ENCODE measurements at places on chromosomes 2 and 18.
A peak's percentile ranks its signal among the peaks of the same experiment; 100 is the strongest.

DNA sequence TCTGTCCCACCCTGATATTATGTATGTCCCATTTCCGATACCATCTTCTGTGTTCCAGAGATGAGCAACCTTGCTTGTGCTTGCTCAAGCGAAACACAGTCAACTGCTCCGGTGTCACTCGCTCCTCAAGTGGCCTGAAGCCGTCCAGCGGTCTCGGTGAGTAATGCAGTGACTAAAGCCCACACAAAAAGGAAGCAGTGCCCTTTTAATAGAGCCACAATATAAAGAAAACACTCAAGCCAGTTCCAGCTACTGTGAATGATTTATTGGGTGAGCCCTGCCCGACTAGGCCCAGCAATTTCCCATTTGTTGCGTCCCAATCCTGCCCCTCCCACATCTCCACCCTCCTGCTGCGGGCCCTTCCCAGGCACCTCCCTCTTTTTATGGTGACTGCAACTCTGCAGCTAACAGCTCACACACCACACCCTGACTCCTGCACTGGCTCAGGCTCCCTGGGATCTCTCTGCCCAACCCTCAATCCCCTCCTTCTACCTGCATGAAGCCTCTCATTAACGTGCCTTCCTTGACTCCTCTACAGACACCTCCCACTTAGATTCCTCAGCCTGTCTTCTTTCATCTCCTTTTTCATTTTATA lies 44.2 kb upstream of the DSC1 start:
- DNase-seq = no peak

DNA sequence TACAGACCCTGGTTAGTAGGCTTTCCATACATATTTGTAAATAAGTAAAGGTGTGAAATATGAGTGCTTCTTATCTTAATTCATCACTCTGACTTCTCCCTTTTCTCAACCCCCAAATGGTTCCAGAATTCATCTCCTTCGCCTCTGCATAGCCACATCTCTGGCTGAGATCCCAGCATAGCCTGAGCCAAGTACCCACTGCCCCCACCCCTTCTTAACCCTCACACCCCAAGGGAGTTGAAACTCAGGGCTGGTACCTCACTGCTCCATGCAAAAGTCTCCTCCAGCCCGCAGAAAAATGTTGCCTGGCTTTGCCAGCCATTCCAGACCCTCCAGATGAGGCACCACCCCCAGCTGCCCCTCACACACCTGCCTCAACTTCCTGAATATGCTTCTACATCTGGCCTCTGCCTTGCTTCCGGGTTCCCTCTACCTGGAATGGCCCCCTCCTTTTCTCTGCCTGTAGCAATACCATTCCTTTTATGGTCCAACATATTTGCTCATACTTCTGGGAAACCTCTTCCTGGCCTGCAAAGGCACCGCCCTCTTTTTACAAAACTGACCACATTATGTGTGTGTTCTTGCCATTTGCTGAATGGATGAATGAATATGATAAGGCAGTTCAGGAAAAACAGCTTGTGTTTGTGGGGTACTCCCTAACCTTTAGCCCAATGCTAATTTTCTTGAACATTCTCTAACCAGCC lies 112.8 kb downstream of the CELF4 start:
- no peak for DNase-seq

DNA sequence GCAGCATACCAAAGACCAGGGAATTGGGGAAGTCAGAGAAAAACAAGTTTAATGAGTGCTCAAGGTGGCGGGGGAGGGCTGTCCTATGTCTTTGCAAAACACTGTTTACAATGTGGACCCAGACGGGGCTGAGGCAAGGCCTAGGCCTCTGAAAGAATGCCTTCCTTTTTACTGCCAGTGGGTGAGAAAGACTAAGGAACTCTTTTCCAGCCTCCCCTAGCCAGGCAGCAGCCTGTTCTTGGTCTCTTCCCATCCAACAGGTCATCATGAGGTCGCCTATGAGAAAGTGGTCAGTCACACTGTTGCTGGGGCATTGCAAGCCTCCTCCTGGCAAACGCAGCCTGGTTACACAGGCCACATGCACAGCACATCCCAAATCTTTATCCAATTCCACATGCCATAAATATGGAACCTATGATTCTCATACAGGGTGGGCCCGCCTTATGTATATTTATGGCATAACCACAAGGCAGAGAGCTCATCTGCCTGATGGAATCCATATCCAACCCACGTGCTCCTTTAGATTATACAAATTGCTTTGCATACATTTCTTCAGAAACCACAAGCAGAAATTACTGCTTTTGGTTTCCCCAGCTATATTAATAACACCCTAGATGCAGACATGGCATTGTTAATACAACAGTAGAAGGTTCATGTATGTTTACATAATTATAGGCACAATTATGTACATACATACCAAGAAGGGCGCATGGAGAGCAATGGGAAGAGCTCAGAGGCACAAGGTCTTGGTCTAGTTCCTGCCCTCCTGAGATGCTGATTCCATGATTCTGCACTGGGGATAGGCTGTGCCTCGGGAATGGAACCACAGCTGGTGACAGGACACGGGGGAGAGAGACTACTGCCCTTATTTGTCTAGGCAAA lies 48.6 kb downstream of the NRP2 start:
- DNase-seq = peak; percentile 29

GRCh38 chr2:175097297-175097696 lies 70.7 kb downstream of the ATF2 start:
- DNase-seq = no peak

- no peak for DNase-seq
Measured at GRCh38 chr2:201794294-201794693, 12.0 kb upstream of the CDK15 start.

GRCh38 chr2:205696927-205697441 lies 14.7 kb downstream of the NRP2 start:
- peak; percentile 81 for DNase-seq

DNA sequence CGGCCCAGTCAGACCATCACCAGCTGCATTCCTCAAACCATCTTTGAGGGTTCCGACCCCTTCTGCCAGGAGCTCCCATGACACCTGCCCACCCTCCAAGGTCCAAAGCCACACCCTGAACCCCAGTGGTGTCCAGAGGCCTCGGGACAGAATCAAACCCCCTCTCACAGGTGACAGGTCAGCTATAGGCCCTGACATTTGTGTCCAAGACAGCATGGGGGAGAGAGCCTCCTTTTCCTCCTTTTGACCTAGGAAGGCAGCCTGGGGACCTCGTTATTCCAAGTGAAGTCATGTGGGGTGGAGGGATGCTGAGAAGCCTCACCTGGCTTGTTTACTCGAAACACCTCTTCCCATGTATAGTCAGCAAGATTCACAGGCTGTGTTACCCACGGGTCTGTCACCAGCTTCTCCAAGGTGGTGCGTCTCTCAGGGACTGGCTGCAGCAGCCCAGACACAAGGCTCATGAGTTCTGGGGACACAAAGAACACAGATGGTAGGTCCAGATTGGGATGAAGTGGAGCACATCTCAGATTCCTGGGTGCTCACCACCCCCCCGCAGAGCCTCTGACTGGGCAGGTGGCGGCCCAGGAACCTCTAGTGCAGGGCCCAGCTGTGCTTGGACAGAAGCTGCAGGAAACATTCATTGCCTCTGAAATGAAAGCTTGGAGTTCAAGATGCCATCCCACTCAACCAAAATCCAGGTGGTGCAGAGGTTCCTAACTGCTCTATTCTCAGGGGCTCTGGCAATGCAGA lies 5.1 kb upstream of the MTERF4 start:
- no peak for DNase-seq

DNA sequence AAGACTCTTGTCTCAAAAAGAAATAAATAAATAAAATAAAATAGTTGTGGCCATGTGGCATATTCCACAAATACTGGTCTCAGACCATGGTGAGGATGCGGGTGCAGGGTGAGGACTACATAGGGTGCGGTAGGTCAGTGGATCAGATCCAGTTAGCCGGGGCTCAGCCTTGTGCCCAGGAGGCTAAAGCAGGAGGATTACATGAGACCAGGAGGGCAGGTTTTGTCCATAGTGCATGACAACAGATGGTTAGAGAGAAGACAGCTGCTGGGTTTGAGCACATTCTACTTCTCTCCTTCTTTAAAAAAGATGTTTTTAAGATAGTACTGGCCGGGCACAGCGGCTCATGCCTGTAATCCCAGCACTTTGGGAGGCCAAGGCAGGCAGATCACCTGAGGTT lies 12.8 kb upstream of the PSD4 start:
- DNase-seq = no peak

DNA sequence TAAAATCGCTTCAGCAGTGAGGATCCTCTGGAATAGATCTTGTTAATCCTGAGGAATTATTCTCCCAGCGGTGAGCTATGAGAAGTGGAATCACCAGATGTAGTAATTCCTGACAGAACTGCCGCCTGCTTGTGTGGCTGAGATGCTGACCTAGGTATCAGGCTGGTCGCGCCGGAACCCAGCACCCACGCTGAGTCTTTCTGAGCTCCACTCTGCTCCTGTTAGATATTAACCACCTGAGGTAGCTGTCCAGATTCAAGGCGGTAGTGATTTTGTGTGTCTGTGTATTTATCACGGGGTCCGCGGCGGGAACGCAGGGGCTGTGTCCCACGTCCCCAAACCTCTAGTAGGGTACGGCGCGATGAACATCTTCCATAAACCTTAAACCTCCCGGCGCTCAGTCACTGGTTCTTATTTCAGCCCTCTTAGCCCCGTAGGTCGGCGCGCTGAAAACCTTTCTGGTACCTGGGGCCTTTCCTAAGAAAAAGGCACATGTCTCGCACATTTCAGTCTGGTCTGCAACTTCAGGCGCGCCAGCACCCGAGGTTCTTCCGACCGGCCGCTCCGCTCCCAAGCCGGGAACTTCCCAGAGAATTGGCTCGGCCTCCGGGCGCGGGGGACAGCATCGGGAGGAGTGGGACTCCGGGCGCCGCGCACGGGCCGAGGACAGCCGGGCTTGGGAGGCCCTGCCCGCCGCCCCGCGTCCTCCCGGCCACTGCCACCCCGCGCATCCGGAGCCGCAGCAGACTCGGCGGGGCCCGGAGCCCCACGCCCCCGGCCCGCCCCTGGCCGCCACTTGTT lies 542 bp upstream of the CNNM3 start:
- peak; percentile 66 for DNase-seq

GRCh38 chr2:149055751-149056150 lies 17.3 kb downstream of the LYPD6B start:
- no peak for DNase-seq

DNA sequence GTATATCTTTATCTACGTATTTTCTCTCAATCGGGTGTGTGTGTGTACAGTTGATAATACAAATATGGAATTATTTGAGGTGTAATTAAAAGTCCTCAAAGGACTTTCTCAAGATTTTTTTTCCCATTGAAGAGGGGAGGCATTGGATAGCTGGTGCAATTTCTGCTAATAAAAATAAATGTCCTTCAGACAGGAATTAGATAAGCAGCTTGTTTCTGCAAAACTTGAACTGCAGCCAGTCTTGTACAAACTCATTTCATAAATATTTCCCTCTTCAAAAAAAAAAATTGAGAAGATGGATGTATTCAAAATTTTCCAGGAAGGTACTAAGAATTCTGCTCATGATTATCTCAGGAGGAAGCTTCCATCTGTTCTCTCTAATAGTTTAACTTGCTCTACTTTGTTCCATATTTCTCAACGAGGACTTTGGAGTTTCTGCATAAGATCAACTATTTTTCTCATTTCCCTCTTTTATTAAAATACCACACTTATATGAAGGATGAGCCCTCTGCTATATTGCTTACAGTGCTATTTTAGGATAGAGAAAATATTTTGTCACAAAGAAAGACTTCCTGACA lies 33.0 kb upstream of the GLS start:
- DNase-seq = no peak

- peak; percentile 87 for DNase-seq
Measured at GRCh38 chr2:20381457-20381856, 30.8 kb upstream of the PUM2 start.

- DNase-seq = no peak
Measured at GRCh38 chr18:62061821-62062478, 124.9 kb downstream of the PIGN start.

DNA sequence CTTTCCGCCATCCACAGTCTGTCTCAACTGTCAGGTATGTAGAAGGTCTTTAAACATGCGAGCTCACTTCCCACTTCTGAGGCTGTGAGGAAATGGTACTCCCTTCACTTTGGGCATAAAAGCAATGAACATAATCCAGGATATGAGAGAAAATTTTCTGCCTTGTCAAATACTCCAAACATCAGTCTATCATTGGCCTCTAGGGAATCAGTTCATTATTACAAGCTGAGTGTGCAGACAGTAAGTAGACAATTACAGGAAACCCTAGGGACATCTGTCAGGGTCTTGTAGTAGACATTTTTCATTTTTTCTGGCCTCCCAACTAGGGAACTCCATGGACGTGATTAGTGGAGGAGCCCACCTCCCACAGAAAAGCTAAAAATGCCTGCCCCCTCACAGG lies 13.6 kb upstream of the APCDD1 start:
- no peak for DNase-seq
